T-helper 17 cell (primary cell): ENCODE measurements at places on chromosomes 6 and 20.

DNA sequence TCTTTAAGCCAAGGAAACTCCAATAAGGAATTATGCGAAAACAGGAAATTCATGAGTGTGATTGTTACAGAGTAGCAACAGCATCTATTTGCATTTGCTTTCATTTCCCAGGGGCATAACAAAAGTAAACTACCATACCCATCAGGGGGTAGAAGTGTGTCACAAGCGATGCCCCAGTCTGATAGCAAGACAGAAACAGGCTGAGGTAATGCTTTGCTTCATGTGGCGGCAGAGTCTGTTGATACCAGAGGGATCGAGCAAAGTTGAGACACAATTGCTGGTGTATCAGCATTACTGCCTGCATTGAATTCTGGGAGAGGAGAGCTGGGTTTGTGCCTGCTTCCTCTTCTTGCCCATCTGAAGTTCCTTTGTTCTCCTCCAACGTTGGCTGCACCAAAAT is 51.2 kb upstream of the LYRM2 start:
- DNase-seq: no peak

- no peak for DNase-seq
These were observed 33.6 kb upstream of the HSF2 start for GRCh38 chr6:122365775-122366403.

GRCh38 chr6:109977791-109978173 is 329 bp upstream of the GPR6 start:
- no peak for DNase-seq

GRCh38 chr6:53825532-53826321 is 30.9 kb downstream of the LRRC1 start:
- DNase-seq: no peak

DNA sequence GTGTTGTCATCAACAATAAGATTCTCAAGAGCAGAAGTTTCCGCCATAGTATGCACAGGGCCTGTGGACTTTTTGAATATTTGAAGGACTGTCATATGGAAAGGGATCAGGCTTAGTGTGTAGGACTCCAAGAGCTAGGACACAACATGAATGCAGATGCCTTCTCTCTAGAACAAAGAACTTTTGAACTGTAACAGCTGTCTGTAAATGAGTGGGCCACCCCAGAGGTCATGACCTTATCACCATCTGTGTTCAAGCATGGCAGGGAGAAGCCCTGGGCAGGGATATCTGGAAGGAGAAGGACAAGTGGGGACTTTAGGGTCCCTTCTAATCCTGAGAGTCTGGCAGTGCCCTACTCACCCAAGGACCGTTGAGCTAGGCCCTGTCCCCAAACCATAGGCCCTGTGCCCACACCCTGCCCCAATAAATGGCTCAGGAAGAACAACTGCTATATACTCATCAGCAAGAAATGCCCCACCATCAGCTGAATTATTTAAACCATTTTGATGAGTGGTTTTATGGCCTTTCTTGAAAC is 70.6 kb downstream of the MTHFD1L start:
- no peak for DNase-seq

DNA sequence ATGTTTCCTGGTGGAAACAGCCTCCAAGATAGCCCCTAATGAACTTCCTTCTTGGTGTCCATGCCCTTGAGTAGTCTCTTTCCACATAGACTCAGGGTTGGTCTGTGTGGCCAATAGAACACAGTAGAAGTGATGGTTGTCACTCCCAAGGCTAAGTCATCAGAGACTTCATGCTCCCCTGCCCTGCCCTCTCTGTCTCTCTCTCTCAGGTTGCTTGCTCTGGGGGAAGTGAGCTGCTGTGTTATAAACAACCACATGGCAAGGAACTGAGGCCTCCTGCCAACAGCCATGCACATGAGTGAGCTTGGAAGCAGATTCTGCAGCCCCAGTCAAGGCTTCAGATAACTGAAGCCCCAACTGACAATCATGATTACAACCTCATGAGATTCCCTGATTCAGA is 85.3 kb upstream of the SLC22A16 start:
- no peak for DNase-seq

DNA sequence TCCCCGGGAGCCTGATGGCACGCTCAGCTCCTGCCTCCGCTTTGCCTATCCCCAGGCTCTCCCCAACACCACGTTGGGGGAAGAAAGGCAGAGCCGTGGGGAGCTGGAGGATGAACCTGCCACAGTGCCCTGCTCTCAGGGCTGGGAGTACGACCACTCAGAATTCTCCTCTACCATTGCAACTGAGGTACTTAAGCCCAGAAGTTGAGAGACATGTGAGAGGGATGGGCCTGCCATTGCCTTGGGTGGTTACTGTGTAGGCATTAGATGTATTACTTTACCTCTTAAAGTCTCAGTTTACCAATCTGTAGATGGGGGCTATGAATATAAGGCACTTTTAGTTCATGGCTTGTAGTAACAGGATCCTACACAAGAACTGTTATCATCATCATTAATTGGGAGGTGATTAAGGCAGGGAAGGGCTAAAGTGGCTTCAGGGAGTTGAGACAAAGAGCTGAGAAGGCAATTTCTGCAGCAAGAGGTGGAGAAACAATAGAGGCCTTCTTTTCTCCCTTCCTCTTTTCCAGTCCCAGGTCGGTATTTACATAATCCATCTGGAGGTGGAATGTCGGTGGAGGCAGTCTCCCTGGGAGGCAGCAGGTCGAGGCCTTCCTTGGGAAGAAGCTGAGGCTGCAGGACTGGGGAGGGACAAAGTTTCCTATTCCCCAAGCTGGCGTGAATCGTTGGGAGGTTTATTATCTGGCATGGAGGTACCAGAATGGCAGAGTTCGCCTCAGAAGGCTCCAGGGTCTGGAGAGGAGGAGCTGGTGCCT is 691 bp downstream of the SLC22A7 start:
- DNase-seq: no peak

GRCh38 chr6:135280375-135281136 is 99.4 kb downstream of the MYB start:
- no peak for DNase-seq

DNA sequence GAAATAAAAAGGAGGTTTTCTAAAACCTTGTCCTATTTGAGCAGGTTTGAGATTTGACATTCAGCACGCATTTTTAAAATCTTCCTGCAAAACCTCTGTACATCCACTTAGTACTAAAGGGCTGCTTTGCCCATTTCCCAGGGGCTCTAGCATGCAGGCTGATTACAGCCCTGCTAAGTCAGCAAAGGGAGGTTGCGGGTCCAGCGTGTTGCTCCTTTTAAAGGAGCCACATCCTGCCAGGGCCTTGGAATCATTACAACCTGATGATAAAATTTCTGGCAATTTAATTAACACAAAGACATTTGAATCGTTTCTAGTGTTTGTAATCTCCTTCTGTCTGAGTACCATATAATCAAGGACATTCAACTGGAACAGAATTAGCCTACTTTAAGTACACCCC is 455.1 kb upstream of the CITED2 start:
- DNase-seq: no peak

GRCh38 chr6:164534070-164534766 is 775.2 kb downstream of the C6orf118 start:
- no peak for DNase-seq

GRCh38 chr20:45946149-45946970 is 11.9 kb downstream of the PCIF1 start:
- no peak for DNase-seq

DNA sequence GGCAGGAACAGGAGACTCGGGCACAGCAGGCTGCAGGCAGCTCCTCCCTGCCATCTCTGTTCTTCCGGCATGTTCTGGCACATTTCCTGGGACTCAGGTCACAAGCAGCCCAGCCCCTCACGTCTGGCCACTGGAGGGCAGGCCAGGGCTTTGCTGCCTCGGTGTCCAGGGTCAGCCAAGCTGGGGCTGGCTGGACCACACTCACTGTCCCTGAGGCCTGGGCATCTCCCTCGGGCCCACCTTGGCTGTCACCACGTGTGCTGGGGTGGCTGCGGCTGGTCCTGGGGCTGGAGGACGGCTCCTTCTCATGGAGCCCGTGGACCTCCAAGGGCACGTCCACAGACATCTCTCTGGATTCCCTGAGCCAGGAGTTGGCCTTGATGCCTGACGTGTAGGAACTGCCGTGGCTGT is 18.5 kb downstream of the FRMD1 start:
- no peak for DNase-seq

- no peak for DNase-seq
These were observed 33.5 kb upstream of the MCM3 start for GRCh38 chr6:52317841-52318581.

- no peak for DNase-seq
These were observed 46.8 kb downstream of the B4GALT5 start for GRCh38 chr20:49666911-49667310.

DNA sequence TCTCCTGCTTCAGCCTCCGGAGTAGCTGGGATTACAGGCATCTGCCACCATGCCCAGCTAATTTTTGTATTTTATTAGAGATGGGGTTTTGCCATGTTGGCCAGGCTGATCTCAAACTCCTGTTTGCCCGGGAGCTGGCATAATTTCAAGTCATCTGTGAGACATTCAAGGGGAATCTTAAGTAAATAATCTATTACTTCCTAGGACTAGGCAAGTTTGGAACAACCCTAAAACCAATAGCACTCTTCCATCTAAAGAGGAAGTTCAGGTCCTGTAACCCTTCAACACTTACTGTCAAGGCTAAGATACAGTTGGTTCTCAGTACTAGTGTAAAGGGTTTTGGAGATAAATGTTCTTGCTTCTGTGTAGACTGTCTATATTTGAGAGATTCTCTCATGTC is 267.8 kb upstream of the IRAK1BP1 start:
- no peak for DNase-seq

DNA sequence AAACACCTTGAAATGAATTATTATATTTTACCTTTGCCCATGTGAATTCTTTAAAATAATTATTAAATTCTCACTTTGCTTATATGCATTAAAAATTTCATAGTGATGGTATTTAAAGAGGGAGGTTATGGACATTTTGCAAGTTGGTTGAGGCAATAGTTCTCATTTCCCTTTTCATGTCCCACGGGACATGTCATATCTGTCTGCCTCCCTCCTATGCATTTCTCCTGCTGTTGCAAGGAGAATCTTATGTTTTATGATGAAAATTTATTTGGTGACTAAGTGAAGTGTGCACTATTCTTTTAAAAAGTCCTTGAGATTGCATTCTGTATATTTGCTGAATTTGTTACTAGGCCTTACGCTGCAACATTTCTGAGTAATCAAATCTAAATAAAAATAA is 67.2 kb downstream of the UTRN start:
- DNase-seq: no peak

DNA sequence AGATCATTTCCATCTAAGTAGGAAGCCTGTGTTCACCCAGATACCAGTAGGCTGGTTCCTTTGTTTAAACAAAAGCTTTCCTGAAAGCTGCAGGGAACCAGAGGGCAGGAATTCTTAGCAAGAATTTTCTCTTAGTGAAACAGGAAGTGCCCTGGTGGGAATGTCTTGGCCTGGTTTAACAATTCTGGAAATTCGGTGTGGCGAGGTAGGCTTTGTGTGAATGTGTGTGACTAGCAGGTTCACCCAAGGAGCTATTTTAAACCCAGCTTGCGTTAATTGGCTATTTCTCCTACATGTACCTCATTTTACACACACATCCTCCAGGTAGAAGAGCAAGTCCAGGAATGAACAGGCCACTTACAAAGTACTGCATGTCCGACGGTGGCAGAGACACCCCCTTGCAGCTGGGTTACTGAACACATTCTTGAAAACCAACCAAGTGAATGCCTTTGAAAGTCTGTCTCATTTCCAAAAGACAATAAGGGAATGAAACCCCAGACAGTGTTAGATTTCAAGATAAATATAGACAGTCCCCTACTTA is 64.6 kb downstream of the GFOD1 start:
- no peak for DNase-seq

- DNase-seq: peak; percentile 57
These were observed 896 bp upstream of the RNASET2 start for GRCh38 chr6:166957087-166957804.

GRCh38 chr6:138690975-138691594 is 82.5 kb upstream of the CCDC28A start:
- no peak for DNase-seq

DNA sequence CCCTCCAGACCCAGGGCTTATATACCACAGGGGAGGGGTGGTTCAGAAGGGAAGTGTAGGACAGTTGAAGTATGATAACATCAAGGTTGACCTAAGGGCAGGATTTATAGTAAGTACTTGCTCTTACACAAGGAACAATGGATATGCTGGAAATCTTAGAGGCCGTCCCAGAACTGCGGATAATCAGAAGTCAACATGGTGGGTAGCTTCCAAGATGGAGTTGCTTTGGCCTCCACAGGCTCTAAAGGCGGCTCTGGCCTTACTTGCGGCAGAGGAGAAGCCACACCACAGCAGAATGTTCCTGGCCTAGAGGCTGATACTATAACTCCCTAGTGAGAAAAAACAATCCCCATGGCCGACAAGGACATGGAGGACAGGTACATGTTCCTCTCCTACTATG is 344.7 kb downstream of the CDC5L start:
- DNase-seq: no peak

GRCh38 chr6:17673543-17674254 is 33.0 kb downstream of the NUP153 start:
- DNase-seq: no peak

- no peak for DNase-seq
These were observed 25.1 kb downstream of the MYBL2 start for GRCh38 chr20:43691928-43692524.

- no peak for DNase-seq
These were observed 896.7 kb upstream of the MAP3K7 start for GRCh38 chr6:91483415-91484105.

GRCh38 chr6:170025341-170025911 is 265.5 kb downstream of the DLL1 start:
- no peak for DNase-seq

- no peak for DNase-seq
These were observed 35.1 kb upstream of the FUCA2 start for GRCh38 chr6:143546599-143546998.

DNA sequence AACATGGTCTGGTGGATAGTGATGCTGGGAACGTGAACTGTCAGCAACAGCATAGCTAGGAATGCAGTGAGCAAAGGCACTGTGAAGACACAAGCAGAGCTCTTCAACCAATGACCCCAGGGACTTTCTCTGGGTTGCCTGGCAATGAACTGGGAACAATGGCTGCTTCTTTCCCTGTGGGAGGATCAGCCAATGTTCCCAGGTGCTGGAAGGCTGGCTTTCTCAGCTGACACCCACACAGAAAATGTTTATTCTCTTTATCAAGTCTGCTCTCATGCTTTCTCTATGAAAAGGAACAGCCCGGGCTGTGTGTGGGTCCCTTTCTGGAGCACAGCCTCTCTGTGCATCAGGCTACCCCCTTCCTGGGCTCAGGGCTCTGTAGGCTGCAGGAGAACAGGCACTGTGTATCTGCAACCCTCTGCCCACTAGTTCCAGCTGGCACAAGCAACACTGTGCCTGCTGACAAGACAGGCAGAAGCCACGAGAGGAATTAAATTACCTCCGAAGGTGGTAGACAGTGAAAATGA is 54.2 kb downstream of the HFE start:
- DNase-seq: no peak

DNA sequence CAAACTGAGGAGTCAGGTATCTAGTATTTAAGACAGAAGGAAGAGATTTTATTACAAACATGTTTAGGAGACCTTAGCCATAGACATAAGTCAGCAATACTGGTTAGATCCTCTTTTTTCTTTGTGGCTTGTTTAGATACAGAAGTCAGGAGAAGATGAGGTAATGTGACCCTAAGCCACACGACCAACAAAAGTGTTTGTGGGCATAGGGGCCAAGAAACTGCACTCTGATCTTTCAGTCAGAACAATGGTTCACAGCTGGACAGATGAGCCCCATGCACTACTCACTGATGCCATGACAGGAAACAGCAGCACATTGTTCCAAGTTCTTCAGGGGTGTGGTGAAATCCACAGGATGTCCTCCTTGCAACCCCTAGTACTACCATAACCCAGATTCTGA is 238.5 kb upstream of the RAB32 start:
- DNase-seq: no peak
